Psoas muscle (tissue), 8 donors: ENCODE measurements at places on chromosomes 16 and 17. TPM values are rescaled to one million over a fixed set of nuclear protein-coding genes. Genes with fewer than 3 reads are reported as not detected.
A peak's percentile ranks its signal among the peaks of the same experiment; 100 is the strongest.

Gene CD300LF
- 0.16 TPM for polyA plus RNA-seq

Gene TEKT5
- not detected for polyA plus RNA-seq

Gene HCRT
- not detected for polyA plus RNA-seq

Gene ZNF423
- 5.4 TPM for polyA plus RNA-seq

Gene MGAT5B
- 0.04 TPM for polyA plus RNA-seq

Gene ANKRD40
- 42.6 TPM for polyA plus RNA-seq

Gene LRRC37B
- polyA plus RNA-seq = 1.5 TPM

Gene ABCA3
- polyA plus RNA-seq = 3.0 TPM

DNA sequence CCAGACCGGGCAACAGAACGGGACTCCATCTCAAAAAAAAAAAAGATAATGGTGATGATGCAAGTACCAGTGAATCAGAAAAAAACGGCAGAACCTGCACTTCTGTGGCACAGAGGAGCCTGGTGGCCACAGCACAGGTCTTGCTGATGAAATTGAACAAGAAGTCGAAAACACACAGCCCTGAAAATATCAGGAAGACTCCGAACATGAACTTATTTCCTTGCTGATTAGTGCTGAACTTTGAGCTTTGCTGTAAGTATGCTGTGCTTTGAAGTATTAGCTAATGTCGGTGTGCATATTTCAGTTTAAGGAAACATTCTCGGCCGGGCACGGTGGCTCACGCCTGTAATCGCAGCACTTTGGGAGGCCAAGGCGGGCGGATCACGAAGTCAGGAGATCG is 10.9 kb upstream of the MYO15B start:
- no peak for DNase-seq

DNA sequence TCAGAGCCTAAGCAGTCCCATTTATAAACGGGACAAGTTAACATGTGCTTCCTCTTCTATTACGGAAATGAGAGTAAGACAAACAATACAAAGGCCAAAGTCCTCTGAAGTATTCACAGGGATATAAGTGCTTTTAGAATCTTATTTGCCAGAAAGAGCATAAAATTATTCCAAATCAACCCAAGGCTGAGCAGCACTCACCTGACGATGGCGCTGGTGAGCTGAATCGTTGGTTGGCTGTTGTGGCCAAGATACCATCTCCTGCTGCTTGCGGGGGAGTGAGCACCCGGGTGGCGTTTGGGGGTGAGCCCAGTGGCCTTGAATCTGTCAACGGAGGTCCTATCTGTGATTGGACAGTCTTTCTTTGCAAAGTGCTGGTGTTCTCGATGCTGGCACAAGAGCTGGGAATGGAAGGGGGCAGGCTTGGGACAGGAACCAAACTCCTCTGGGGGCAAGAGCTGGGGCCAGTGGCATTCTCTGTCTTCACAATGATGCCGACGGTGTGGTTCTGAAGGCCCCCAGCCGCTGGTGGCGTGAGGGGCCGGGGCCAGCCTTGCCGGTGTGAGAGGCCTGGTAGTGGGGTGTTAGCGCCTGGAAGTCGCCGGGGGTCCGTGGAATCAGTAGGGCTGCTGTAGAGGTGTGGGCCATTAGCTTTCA is 9.5 kb upstream of the DHRS13 start:
- no peak for DNase-seq

- peak; percentile 83 for DNase-seq
Observed at GRCh38 chr17:80892900-80893603, 98.6 kb upstream of the CHMP6 start.

DNA sequence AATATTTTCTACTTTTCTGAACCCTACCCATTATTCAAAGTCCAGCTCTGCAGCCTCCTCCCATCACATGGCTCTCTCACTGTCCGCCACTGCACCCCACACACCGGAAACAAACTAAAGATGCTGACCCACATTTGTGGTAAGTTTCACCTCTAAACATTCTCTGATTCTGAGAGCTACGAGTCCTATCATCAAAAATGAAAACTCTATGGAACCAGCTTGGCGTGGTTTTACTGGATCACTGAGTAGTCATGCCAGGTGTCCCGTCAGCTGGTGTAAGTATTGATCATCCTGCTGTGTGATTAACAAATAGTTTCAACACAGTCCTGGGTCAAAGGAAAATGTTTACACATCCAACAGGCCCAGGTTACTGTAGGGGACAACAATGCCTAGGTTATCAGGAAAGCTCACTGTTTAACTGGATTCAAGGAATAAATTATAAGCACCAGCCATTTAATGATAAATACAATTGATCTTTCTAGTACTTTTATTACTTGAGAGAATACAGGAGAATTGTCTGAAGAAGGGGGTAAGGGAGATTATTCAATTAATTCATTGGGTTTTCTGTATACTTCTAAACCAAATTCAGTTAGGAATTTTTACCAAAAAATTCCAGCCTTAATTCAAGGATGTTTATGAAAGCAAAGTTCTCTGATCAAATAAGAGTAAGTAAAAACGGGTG is 33.9 kb downstream of the CYTH1 start:
- no peak for DNase-seq

GRCh38 chr17:75457047-75457654 is 716 bp downstream of the TMEM94 start:
- peak; percentile 59 for DNase-seq

DNA sequence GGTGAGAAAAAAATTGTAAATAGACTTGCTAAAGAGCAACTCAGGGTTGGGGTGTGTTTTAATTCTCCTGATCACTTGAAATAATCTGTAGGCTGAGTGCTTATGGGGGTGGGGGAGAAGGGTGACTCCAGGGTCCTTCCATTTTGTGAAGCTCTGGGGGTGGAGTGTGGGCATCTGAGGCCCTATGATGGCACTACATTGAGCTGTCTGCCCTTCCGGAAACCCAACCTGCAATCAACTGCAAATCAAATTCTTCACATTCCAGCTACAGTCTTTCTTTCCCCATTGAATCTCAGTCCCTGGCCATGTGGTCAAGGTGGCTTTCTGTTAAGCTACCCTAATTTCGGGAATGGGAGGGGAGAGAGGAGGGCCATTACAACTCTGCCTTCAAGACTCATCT is 6.0 kb upstream of the CDC6 start:
- no peak for DNase-seq

DNA sequence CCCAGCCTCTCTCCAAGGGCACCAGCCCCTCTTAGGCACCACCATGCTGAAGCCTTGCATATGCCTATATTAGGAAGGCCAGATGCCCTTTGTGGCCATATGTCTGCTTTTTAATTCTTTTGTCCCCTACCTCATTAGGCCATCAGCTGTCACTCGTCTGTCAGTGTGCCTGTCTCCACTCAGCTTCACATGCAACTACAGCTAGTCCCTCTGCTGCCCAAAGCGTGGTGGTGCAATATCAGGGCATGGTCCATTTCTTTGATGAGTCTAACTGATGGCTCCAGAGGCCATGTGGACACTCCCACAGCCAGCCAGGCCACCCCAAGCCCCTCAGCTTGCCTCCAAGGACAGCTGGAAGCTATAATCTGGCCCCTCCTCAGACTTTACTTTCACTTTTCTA is 36.3 kb downstream of the MYO18A start:
- peak; percentile 58 for DNase-seq

DNA sequence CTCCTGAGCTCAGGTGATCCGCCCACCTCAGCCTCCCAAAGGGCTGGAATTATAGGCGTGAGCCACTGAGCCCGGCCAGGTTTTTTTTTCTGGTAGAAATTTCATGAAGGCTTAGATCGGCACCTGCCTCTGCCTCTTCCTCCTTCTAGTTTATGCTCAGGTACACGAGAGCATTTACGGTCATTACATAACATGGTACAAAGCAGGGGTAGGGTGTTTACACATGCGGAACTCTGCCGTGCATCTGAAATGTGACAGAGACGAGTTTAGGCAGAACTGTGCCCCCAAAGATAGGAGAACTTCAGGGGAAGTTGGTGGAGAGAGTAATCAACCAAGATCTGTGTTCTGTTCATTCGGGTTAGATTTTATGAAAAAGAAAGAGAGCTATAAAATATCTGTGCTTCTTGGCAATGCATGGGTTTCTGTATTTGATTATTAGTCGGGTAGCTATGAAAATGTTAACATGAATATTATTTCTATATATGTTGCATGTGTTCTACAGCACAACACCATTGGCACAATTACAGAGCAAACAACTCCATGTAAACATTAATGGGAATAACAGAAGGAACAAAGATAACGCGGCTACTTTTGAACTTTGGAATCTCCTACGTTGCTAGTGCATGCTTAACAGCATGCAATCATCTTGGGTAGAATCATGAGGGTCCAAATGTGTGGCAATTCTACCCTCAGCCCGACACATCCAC is 23.5 kb upstream of the MAP2K6 start:
- no peak for DNase-seq

- no peak for DNase-seq
Observed at GRCh38 chr16:84246679-84247077, 6.9 kb upstream of the KCNG4 start.

DNA sequence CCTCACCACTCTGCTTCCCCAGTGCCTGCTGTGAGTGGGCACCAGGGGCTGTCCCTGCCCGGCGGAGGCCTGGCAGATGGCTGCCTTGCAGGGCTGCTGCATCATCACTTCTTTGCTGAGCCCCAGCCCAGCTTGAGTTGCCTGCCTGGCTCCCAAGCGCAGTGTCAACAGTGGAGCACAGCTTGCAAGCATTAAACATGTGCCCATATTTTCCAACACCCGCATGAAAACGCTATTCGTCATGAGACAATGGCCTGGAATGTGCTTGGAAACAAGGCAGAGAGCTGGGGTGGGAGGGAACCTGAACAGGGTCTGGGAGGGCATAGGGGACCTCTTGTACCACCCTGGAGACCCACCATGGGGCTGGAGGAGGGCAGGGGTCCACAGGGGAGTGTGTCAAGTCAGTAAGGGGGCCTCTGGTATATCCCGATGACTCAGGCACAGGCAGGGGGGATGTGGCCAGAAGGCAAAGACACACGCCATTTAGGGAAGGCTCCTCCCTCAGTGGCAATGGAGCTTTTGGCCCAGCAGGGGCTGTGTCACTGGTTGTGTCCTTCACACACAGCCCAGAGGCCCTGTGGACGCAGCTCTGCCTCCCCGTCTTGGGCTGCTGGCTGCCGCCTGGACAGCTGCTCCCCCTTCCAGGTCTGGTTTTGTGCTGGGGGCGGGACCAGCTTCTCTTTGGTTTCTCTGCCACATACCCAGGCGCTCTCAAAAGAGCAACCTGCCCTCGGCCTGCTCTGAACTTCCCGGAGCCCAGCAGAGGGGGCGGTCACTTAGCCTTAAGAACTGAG is 17.4 kb upstream of the MTSS2 start:
- DNase-seq = peak; percentile 86

- no peak for DNase-seq
Observed at GRCh38 chr17:8175795-8176196, 384 bp downstream of the TMEM107 start.
